T-helper 17 cell (primary cell): ENCODE measurements at places on chromosomes 2 and 18. TPM values are rescaled to one million over a fixed set of nuclear protein-coding genes. Genes with fewer than 3 reads are reported as not detected.

DNA sequence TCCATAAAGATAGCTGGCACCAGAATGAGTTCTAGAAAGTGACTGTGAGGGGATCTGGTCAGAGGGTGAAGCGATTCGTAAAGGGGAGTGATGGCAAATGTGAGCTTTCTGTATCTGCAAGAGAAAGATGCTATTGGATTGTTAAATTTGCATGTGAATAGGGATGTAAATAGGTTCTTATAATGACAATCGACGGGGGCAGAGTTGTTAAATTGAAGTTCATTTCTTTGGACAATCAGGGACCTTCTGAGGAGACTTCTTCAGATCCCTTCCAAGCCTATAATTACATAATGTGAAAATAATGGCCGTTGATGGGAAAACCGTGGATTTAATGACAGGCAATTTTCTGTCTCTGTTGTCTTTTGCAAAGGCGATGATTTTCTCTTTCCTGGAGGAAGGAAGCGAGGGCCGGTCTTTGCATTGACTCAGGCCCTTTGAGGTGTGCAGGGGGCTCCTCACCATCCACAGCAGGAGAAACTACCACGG, 52.2 kb upstream of the TMEM18 start:
- H3K27me3 ChIP-seq, result peaks cover 52% of the 10 kb centered on the region
- H3K4me1 ChIP-seq, result no peaks in the 10 kb centered on the region
- H3K36me3 ChIP-seq, result peaks cover 2% of the 10 kb centered on the region
- no peak for DNase-seq

- no peak for DNase-seq
- no peak overlapping the region for H3K4me3 ChIP-seq
- peaks cover 10% of the 10 kb centered on the region for H3K4me1 ChIP-seq
- H3K27me3 ChIP-seq, result no peaks in the 10 kb centered on the region
Observed at GRCh38 chr2:64192664-64193105, 48.5 kb upstream of the PELI1 start.

Gene COL4A3
- 0.23 TPM for total RNA-seq

- peaks cover 18% of the 10 kb centered on the region for H3K27me3 ChIP-seq
- no peak for DNase-seq
- no peak overlapping the region for H3K4me3 ChIP-seq
- peak overlapping the region; percentile 61 for H3K27ac ChIP-seq
Observed at GRCh38 chr2:70851704-70852103, 16.1 kb upstream of the CD207 start.

Gene SERPINB11
- total RNA-seq, result not detected

GRCh38 chr2:236252602-236253001, 11.6 kb downstream of the ASB18 start:
- no peak overlapping the region for H3K27ac ChIP-seq
- H3K4me3 ChIP-seq, result no peak overlapping the region
- DNase-seq, result no peak
- H3K4me1 ChIP-seq, result no peaks in the 10 kb centered on the region

Gene TCF23
- total RNA-seq, result not detected

Gene SH3BP4
- total RNA-seq, result 0.94 TPM

- peaks cover 4% of the 10 kb centered on the region for H3K36me3 ChIP-seq
- H3K4me1 ChIP-seq, result peaks cover 5% of the 10 kb centered on the region
- H3K4me3 ChIP-seq, result no peak overlapping the region
Observed at GRCh38 chr2:128477026-128477820, 158.6 kb upstream of the HS6ST1 start.

Gene ERFE
- not detected for total RNA-seq

DNA sequence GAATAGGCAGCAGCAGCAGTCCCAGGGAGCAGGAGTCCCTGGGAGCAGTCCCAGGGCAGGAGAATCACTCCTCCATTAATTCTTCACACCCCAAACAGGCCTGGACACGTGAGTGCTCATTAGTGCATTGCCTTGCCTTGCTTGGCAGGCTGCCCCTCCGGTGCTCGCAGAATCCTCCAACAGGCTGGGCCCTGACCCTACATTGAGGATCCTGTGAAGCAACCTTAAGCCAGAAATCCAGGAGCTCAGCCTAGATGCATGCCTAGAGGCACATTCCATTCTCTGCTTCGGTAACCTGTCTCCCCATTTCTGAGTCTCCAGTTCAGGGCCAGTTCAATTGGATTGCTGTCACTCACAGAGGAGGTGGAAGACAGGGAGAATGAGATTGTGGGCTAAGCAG, 97.4 kb upstream of the LRATD1 start:
- no peaks in the 10 kb centered on the region for H3K27me3 ChIP-seq
- no peaks in the 10 kb centered on the region for H3K4me1 ChIP-seq
- H3K27ac ChIP-seq, result no peak overlapping the region
- no peak for DNase-seq
- H3K4me3 ChIP-seq, result no peak overlapping the region

- DNase-seq, result no peak
- H3K4me3 ChIP-seq, result no peak overlapping the region
- H3K4me1 ChIP-seq, result peaks cover 6% of the 10 kb centered on the region
- H3K27ac ChIP-seq, result no peak overlapping the region
- peaks cover 52% of the 10 kb centered on the region for H3K27me3 ChIP-seq
Observed at GRCh38 chr2:95374921-95375471, 27.5 kb upstream of the FAHD2A start.

Gene UGT1A4
- total RNA-seq, result not detected

DNA sequence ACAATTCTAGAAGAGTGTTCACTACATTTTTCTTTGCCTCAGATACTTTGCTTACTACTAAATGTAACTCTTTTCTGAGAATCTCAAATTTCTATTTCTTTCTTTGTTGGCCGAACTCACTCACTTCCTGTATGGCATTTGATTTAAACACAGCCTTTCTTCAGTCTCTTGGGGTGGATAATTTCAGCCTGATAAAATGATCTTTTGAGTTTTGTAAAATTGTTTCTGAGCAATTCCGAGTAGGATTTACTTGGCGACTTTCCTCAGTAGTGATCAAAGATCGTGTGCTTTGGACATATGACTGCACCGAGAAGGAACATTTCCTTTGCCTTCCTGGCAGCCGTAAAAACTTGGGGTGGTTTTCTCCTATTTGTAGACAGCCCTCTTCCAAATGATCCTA, 127.4 kb downstream of the DCDC2C start:
- H3K36me3 ChIP-seq, result no peaks in the 10 kb centered on the region
- H3K27me3 ChIP-seq, result no peaks in the 10 kb centered on the region
- no peak for DNase-seq
- no peak overlapping the region for H3K4me3 ChIP-seq

DNA sequence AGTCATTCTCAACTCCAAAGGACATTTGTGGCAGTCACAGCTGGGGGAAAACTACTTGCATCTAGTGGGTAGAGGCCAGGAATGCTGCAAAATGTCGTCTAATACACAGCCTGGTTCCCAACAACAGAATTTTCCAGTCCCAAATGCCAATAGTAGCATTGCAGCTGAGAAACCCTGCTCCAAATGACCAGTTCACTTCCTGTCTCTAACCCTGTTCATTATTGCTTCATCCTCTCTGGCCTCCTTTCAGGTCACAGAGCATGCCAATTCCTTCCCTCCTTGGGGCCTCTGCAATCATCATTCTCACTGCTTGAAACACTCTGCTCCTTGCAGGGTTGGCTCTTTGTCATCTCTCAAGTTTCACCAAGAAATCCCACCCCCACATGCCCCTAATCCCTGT, 139.1 kb downstream of the IRS1 start:
- peaks cover 6% of the 10 kb centered on the region for H3K36me3 ChIP-seq
- H3K4me1 ChIP-seq, result peaks cover 2% of the 10 kb centered on the region
- H3K27ac ChIP-seq, result no peak overlapping the region
- peaks cover 11% of the 10 kb centered on the region for H3K27me3 ChIP-seq

Gene NPAS2
- 5.9 TPM for total RNA-seq
